ENCODE measurements at places on chromosomes 13 and 19.
A peak's percentile ranks its signal among the peaks of the same experiment; 100 is the strongest.

DNA sequence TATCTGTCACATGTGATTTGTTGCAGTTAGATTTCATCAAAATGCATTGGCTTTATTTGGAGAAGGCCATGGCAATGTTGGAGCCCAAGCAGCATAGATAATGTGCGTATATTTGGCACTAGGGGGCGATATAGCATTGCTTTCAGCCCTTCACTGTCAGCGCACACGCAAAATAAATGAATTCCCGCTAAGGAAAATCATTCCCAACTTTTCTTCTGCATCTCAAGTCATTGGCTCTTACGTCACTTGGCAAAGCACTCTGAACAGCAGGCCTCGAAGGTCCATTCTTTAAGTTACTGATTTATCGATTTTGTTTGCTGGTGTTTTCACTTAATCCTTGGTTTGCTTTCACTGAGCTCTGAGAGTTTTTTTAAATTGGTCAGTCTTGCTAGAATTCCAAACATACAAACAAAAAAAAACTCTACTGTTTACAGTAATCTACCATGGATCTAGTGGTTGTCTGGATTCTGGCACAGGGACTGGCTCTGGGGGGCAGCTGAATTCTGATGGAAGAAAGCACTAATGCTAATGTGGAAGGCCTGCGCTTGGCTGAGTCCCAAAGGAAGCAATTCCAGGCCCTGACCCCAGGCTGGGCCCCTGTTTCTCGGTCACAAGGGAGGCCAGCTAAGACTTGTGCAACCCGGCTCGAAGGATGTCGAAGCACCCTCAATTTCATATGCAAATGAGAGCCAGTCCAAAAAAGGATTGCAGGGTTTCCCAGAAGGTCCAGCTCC is 97.7 kb upstream of the IPO5 start:
- peak; percentile 41 for DNase-seq

GRCh38 chr13:97179501-97179900 is 42.6 kb upstream of the MBNL2 start:
- DNase-seq: no peak

DNA sequence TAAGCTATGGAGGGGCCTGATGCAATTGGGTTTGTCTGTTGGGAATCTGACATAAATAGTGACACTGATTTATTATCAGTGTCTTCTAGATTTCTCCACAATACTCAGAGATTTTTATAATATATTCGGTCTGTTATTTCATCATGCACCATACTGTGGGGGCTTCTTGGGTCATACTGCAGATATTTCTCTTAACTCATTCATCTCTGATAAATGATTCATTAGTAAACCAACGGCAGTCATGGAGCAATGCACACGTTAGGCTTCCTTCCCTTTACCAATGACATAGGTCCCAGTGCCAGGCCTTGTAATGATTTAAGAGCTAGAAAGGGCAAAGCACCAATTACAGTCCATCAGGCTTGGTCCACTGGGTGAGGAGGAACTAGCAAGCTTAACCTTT is 53.6 kb downstream of the FAM216B start:
- DNase-seq: no peak

GRCh38 chr13:45297456-45298205 is 43.4 kb downstream of the TPT1 start:
- peak; percentile 61 for DNase-seq

DNA sequence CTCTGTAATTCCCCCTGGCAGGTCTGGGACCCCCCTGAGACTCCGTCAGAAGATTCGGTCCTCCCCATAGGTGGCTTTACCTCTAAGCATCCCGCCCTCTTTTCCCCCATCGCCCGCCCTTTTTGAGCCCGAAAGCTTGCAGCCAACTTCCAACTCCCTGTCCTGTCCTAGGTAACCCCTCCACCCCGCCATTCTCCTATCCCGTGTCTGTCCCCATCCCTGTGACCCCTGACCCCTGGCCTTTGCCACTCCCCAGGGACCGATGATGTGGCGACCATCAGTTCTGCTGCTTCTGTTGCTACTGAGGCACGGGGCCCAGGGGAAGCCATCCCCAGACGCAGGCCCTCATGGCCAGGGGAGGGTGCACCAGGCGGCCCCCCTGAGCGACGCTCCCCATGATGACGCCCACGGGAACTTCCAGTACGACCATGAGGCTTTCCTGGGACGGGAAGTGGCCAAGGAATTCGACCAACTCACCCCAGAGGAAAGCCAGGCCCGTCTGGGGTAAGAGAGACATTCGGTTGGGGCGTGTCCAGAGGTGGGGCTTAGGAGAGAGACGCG is 488 bp downstream of the RCN3 start:
- no peak for DNase-seq

All from dorsolateral prefrontal cortex (tissue), 122 donors.